Stimulated activated CD4-positive, alpha-beta T cell treated with anti-CD3 and anti-CD28 coated beads, Interleukin-1b, Interleukin-23, amount 100 ng/mL, for 24 hours (primary cell): ENCODE measurements at places on chromosomes 3 and 15.

- no peak for DNase-seq
Measured at GRCh38 chr15:32843219-32843815, 125.5 kb downstream of the GREM1 start.

DNA sequence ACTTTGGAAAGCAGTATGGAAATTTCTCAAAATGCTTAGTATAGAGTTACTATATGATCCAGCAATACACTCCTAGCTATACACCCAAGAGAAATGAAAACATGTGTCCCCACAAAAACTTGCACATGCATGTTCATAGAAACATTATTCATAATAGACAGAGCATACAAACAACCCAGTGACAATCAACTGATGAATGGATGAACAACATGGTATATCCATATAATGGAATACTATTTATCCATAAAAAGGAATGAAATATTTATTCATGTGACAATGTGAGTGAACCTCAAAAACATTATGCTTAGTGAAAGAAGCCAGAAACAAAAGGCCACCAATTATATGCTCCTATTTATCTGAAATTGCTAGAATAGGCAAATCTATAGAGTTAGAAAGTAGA lies 6.7 kb downstream of the MYH15 start:
- no peak for DNase-seq

GRCh38 chr3:188796122-188796631 lies 375.6 kb upstream of the TPRG1 start:
- DNase-seq = no peak

GRCh38 chr3:3605226-3605625 lies 194.0 kb upstream of the LRRN1 start:
- no peak for DNase-seq

- DNase-seq = no peak
Measured at GRCh38 chr3:169662132-169662842, 1.2 kb downstream of the MECOM start.

DNA sequence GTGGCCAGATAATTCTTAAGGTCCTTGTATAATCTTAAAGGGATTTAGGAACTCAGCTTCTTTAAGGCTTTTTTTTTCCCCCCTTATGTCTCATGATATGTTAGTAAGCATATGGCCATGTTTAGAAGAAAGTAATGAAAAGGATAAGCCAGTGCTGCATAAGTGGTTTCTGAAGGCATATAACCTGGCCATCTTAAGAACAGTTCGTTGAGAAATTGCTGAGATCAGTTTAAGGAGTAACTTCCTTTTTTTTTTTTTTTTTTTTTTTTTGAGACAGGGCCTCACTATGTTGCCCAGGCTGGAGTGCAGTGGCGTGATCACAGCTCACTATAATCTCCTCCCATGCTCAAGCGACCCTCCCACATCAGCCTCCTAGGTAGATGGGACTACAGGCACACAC lies 51.7 kb downstream of the UBE2E2 start:
- no peak for DNase-seq

DNA sequence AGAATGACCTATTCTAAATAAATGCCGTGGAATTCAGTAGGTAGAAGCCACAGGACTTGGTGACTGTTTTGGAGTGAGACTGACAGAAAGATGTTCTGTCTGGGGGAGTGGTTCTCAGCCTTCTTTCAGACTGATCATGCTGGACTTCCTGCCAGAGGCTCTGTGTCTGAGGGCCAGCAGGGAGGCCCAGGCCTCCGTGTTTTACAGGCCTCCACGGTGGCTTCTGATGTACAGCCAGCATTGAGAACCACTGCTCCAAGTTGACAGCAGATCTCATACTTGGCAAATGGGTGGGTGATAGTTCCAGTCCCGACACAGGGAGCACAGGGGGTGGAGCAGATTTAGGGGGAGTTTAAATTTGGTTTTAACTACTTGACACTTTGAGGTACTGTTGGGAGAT lies 6.7 kb upstream of the PIGZ start:
- no peak for DNase-seq

- no peak for DNase-seq
Measured at GRCh38 chr3:69420781-69421520, 35.1 kb upstream of the FRMD4B start.

GRCh38 chr3:56111606-56112304 lies 356.5 kb downstream of the ERC2 start:
- no peak for DNase-seq

DNA sequence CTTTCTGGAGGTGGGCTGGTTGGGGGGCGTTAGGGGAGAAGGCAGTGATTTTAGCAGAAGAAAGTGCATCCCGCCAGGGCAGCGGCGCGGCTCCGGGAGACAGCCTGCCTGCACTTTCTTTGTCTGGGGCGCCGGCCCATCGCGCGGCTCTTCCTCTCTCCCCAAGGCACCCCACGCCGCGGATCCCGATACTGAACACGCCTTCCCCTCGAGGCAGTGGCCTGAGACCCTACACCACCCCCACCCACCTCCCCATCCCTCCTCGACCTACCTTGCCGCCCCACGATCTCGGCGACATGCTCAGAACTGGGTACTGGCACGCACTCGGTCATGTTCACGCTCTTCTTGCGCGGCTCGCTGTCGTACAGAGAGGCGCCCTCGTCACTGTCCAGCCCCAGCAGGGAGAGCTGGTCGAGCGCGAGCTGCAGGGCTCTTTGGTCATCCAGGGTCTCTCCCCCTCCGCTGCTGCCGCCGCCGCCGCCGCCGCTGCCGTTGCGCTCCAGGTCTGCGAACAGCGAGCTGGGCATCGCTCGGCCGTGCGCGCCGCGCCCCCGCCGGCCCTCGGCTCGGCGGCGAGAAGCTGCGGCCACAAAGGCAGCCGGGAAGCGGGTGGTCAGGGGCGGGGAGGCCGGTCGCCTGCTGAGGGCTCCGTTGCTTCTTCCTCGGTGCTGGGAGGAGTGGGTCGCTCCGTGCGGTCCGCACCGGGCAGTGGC lies 483 bp downstream of the MEX3B start:
- DNase-seq = no peak

DNA sequence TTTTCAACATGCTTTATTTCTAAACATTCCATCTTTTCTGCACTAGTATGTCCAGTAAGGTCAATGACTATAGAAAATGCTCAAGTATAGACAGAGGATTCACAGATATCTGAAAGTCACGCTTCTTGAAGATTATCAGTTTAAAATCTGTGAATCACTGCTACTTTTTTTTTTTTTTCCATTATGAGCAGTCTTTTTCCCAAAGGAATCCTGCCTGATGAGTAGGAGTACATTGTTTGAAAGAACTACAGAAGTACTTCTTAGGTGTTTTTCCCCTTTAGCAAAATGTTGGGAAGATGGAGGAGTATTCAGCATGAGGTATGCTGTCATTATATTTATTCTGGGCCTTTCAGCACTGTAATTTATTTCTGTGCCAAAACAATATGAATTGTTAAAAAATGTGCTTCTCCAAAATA lies 266.2 kb downstream of the NLGN1 start:
- no peak for DNase-seq

DNA sequence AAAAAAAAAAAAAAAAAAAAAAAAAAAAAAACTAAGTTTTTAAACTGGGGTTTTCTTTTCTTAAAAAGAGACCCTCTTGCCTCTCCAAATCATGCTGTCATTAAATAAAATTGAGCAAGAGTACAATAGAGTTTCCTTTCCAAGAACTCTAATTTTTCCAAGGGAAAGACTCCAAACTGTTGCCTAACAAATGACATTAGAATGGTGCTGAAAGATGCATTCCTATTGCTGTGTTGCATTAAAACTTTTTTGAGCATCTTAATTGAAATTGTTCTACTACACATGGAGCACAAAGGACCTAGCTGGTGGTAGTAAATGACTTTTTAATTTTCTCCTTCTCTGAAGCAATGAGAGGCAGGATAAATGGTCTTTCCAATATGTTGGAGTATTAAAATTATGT lies 469.1 kb upstream of the ARHGEF26 start:
- no peak for DNase-seq

DNA sequence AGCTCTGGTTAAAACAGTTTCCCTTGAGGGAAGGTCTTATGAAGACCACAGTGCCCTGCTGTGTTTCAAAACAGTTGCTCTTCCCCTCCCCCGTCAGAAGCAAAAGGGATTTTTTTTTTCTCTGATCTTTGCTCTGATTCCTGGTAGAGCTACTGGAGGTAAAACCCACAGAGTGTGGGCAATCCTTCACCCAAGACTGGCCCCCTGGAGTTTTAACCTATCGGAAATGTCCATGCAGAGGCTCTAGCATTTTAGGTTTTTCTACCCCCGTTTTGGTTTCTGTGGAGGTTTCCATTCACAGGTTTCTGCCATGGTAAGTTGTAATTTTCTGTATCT lies 27.7 kb downstream of the GRM2 start:
- no peak for DNase-seq

DNA sequence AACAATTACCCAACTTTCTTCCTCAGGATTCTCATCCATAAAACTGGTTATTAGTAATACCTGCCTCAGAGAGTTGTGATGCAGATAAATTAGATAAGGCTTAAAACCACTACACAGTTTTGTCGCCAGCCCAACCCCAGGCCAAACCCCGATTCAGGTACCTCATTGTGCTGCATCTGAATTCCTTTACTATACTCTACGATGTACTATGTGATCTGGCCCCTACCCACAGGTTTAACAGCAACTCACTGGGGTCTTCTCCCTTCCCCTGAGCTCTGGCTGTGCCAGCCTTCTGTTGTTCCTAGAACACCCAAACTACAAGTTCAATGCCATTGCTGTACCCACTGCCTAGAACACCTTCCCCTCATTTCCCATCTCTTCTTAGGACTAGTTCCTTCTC lies 64.6 kb downstream of the MYO5A start:
- no peak for DNase-seq

DNA sequence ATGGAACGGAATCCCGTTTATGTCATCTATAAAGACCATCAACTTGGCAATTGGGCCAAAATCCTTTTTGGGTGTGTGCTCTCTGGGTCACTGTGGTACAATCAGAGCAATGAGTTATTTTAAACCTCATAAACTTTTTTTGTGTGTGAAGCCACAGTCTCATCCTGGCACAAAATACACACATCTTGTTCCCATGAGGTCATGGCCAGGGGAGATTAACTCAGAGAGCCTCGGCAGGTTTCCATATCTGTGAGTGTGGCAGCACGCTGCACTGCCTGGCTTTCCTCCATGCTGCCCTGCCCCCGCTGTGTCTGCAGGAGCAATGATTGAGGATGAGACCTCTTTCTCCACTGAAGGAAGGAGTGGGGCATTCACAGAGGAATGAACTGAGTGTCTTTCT lies 54.0 kb upstream of the DLG1 start:
- DNase-seq = no peak

DNA sequence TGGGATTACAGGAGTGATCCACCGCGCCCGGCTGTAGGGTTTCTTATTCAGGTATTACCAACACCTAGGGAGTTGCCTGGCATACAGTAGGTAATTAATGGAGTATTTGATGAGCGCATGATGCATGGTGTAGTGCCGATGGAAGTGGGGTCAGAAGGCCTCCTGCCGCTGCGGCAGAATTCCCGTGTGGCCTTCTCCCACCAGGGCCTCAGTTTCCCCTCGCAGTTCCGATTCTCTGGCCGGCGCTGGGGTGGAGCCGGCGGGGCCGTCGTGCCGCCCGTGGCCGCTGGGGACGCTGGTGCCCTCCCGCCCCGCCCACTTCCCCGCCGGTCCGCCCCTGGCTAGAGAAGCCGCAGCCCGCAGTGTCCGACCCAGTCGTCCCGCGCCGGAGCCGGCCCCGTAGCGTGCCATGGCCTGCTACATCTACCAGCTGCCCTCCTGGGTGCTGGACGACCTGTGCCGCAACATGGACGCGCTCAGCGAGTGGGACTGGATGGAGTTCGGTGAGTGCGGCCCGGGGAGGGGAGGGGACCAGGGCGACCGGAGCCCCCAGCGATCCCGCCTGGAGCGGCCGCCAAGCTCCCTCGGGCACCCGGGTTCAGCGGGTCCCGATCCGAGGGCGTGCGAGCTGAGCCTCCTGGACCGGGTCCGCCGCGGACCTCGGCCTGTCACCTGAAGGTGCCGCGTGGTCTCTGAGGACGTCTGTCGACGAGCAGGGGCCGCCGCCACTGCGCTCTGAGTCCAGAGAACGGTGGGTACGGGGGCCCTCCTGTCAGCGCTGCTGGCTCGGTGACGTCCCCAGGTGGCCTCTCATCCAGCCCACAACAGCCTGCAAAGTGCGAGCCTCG lies at the start of gene IRAK2:
IRAK2 (plus strand) TSS at position 374 of the 848 bp plus-strand sequence; CDS start at position 410, 36 bp downstream.
- peak; percentile 40 for DNase-seq

- no peak for DNase-seq
Measured at GRCh38 chr3:133588784-133589465, 15.4 kb downstream of the CDV3 start.

DNA sequence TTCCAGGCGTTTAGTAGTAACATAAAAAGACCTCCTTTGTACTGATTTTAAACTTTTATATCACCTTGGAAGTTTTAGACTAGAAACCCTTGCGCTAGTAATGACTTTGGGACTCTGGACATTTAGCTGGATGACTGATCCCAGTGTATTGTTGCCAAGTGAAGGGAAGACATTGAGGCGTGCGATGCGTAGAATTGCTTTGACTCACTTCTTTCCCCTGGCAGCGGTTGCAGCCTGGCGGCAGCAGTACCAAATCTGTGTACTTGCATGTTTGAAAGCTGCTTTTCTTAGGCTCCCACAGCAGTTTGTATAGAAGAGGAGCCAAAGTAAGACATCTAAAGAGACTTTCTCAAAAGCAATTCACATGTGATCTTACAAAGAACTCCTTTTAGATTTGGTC lies 151.6 kb downstream of the BBX start:
- DNase-seq = no peak

DNA sequence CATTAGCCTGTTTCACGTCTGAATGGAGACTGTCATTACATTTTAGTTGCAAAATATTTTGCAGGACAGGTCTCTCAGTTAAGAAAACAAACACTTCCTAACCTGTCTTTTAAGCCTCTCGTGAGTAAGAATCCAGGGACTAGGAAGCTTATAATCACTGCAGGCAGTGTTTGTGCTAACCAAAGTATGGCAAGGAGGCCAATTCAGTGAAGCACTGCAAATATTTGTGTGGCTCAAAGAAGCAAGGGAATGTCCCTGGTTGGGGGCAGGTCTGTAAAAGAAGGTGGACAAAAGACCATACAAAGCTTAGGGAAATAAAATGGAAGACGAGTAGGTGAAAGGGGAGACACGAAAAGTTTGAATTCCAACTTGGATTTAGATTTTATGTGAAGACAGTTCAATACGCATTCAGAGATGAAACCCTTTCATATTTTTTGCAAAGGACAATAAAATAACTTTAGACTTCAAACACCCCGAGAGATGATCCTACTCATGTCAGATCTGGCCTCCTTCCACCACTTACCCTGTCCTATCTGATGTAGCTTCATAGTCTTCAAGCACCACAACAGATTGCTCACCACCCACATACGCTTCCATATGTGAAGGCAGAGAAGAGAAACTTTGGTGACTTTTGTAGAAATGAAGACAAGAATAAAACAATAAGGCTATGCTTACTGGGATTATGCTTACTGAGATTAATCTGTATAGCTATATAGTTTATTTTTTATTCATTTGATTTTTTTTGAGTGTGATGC lies 240.9 kb downstream of the TUSC7 start:
- no peak for DNase-seq

GRCh38 chr3:42183991-42184632 lies 81.9 kb downstream of the CCK start:
- no peak for DNase-seq

DNA sequence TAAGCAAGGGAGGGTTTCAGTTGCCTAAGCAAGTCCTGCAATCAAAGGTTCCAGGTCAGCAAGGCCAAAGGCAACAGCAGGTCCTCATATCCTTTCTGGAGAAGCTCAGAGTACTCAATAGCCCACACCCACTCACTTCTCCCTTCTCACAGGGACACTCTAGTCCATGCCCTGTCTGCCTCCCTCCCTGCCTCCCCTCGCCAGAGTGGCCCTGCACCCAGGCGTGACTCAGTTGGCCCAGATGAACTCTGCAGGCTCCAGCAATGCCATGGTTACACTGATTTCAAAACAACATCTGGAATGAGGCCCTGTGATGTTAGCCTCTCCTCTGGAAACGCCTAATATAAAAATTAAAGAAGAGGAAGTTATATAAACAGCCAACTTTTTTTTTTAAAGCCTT lies 32.9 kb downstream of the IL16 start:
- no peak for DNase-seq
